Stimulated activated CD8-positive, alpha-beta memory T cell treated with anti-CD3 and anti-CD28 coated beads, Interleukin-4, amount 100 ng/mL, for 24 hours (primary cell): ENCODE measurements at places on chromosomes 1 and 21.

DNA sequence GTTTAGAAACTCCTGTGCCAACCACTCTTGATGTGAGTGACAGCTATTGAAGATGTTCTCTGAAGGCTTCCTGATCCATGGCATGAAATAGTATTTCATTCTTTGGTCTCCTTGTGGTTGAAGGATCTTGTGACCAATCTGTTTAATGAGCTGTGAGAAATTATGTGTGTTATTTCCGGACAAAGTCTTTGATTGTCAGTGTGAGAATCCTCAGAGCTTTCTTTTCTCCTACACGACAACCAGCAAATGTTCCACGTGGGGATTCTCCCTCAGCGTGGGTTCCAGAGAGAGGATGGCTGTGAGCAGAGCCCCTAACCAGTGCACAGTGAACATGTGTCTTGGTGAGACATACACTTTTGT is 45.0 kb upstream of the HOOK1 start:
- DNase-seq = no peak

DNA sequence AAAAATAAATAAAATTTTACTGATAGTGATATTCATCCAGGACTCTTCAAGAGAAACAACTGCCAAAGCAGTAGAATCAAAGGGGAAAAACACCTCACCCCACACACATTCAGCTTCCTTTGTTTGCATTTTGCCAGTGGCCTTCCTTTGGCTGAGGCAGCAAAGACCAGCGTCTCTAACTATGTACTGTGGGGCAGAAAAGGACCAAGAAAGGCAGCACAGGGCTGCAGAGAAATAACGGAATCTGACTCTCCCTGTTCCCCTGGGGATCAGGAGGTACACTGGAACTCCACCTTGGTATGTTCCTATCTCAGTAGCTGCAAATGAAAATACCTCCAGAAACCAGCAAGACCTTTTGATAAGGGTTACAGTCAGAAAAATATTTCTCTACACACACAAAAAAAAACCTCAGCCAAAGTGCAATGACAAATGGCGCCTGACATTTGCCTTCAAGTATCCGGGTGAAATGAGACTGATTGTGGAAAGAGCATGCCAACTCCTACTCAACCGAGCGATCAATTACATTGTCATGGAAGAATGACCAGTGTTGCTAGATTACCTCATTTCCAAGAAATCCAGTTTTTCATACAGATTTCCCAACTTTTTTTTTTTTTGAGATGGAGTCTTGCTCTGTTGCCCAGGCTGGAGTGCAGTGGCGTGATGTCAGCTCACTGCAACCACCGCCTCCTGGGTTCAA is 50.9 kb downstream of the TARBP1 start:
- no peak for DNase-seq

GRCh38 chr1:190472042-190472441 is 5.6 kb downstream of the BRINP3 start:
- DNase-seq = no peak

DNA sequence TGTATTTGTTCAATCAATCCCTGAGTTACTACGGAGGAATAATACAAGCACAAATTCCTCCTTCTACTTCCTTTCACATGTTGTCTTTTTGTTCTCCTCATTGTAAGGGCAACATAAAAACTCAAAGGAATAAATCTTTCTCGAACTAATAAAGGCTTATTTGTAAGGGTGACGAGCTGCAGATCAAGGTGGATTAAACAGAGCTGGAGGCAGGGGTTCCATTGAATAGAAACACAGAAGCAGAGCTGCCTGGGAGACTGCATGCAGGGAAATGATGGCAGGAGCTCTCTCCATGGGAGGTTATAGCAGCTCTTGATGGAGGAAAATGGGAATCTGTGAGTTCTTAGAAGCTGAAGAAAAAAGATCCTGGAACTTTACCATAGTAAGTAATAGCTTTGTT is 160.2 kb downstream of the CYYR1 start:
- no peak for DNase-seq

- no peak for DNase-seq
Measured at GRCh38 chr1:226883630-226884029, 13.2 kb downstream of the PSEN2 start.

GRCh38 chr1:227131193-227131592 is 187.1 kb downstream of the CDC42BPA start:
- DNase-seq = no peak

GRCh38 chr1:6785728-6786505 is 663 bp downstream of the CAMTA1 start:
- DNase-seq = peak; percentile 37

DNA sequence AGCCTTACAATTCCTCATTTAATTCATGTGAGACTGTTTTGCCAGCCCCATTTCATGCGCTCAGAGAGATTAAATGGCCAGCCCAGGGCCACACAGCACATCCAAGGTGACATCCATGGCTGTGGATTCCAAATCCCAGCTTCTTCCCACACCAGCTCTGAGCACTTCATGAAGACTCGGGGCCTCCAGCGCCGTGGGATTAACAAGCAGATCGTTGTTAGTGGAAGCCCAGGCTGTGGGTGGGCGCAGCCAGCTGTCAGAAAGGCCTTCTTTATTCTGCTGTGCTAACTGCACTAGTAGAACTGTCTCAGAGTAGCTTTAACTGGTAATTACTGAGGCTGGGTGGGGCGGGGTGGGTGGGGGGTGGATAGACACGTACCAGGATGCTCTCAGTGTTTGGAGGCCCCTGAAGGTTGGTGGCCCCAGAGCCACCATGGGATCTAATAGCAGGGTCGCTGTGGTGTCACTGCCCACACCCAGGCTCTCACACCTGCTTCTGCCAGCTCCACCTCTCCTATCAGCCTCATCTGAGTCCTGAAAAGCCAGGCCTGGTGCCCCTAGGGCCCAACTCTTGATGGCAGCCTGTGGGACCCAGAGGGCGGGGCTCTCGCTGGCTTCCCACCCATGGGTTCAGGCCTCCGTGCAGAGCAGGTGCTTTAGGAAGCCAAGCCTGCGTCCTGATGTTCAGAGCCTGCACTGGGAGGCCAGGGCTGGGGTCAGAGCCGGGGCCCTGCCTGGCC is 3.4 kb downstream of the BMP8A start:
- DNase-seq = no peak

DNA sequence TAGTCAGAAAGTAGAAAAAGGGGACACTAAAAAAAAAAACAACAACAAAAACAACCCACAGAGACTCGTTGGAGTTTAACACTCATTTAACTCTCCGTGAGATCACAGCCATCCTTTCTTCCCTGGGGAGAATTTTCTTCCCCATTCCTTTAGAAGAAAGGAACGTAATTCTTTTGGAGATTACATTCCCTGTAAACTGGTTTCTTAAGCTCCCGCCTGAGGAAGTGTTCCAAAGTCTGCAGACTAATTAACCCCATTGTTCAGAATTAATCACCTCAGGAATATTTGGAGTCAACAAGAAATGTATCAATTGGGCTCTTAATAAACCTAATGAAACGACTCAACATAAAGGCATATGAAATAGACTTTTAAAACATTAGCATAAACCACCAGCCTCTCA is 228.2 kb upstream of the CSF3R start:
- no peak for DNase-seq

DNA sequence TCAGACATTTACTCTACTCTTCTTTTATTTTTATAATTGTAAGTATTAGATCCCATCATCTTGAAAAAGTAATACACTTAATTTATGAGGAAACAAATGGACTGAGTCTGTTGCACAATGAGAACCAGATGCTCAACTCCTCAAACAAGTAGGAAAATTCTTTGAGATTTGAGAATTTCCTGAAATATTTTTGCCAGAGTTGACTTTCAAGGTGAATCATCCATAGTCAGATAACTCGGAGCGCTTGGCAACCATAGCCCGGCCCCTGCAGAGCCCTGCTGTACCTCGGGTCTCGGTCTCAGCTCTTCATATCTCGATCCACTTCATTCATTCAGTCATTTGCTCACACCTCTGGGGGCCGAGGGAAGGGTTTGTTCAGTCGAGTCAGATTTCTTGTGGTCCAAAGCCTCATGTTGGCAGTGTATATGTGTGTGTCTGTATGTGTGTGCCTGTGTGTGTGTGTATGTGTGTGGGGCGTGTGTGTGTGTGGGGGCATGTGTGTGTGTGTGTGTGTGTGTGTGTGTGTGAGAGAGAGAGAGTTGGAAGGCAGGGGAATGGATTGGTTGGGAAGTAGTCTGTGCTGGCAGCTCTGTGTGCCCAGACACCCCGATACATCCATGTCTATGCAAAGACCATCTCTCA is 18.1 kb upstream of the PCP4 start:
- DNase-seq = no peak

GRCh38 chr1:109799445-109799844 is 35.7 kb upstream of the EPS8L3 start:
- DNase-seq = no peak

DNA sequence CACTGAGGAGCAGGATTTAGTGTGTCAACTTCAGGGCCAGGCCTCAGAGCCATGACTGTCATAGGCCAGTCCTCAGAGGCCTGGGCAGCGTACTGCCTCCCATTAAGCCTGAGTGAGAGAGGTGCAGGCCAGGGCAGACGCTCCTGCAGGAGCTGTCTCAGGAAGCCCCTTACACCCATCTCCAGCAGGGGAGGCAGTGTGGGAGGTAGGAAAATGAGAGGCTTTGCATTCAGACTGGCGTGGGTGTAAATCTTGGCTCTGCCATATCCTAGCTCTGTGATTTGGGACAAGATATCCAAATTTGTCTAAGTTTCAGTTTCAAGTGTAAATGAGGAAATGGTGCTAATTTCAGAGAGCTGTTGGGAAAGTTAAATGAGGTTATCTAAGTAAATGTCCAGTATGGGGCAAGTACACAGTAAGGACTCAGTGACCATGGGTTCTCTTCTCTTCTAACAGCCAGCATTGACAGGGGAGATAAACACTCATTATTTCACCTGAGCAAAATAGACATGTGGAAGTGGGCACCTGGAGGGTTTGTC is 184.1 kb downstream of the ZSCAN20 start:
- no peak for DNase-seq

- DNase-seq = no peak
Measured at GRCh38 chr1:246907472-246907871, 24.3 kb downstream of the AHCTF1 start.

DNA sequence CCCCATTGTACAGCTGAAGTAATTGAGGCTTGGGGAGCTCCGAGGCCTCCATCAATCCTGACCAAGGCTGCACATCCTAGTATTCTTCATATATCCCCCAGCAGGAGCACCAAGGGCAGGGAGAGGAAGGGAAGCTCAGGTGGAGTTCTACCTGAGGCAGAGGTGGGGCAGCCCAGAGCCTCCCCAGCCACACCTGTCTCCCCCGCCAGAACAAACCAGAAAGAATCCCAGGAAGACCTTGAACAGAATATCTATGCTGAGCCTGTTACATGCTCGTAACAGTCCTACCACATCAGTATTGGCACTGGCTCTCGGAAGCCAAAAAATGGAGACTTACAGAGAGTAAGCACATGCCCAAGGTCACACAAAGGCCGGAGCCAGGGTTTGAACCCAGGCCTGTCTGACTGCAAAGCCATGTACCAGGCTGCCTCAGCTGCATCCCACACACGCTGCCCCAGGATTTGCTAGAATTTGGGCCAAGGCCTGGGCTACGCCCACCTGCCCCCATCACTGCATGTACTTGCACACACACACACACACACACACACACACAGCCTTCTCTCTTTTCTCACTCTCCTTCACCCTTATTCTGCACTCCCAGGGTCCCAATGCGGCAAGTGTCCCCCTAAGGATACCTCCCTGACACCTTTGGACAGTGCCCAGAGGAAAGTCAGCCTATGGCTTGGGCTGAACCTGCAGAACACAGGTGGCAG is 4.5 kb downstream of the E2F2 start:
- DNase-seq = no peak

GRCh38 chr1:12145616-12146342 is 21.0 kb upstream of the TNFRSF1B start:
- DNase-seq = no peak

DNA sequence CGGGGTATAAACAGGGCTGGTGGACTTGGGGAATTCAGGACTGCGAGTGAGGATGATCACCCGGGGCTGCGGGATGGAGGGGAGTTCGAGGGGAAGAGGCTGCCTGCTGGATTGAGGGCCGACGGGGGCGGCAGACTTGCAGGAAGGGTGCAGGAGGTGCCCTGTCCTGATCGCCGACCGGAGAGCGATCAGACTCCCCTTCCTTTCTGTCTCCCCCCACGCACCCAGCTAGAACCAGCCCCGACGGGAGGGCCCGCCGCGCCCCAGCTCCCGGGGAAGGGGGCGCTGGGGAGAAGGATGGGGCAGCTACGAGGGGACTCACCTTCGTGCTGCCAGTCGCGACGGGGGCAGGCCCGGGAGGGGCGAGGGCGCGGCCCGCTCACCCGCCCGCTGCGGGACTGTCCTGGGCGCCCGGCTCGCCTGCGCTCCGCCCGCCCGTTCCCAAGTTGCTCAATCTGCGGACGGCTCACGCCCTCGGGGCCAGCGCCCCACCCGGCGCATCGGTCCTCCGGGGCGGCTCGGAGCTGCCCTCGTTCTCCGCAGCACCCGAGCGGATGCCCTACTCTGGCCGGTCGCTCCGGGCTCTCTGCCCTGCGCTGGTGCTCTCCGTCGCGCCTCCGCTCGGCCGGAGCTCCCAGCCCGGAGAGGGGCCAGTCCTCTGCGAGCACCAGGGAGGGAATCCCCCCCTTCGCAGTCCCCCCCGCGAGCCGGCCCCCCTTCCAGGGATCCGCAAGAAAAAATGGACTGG is at the start of gene RSPO1:
TSS of gene RSPO1 (minus strand) at position 649 of the 748 bp plus-strand sequence. CDS start 5,231 bp downstream, outside the sequence.
- no peak for DNase-seq

GRCh38 chr1:87336623-87337067 is 8.0 kb downstream of the LMO4 start:
- DNase-seq = no peak
